Stimulated activated CD8-positive, alpha-beta memory T cell treated with anti-CD3 and anti-CD28 coated beads, Interleukin-4, amount 100 ng/mL, for 1 hour (primary cell): ENCODE measurements at places on chromosomes 13 and 19.

DNA sequence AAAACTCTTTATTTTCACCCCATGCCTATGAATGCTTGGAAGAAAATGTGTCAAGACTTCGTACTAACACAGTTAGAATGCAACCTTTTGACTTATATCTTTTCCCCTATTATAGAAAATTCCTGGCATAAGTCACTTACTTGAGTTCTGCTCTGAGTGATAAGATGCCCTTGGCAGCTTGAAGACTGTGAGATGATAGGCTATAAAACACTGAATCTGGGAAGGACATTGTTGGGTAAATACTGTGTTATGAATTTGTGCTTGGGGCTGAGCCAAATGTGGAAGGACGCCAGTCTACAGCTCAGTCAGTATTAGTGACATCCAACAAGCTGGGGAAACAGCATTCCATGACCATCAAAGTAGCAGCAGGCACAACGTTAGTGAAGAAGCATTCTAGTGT is 368.0 kb upstream of the SGCG start:
- no peak for DNase-seq

DNA sequence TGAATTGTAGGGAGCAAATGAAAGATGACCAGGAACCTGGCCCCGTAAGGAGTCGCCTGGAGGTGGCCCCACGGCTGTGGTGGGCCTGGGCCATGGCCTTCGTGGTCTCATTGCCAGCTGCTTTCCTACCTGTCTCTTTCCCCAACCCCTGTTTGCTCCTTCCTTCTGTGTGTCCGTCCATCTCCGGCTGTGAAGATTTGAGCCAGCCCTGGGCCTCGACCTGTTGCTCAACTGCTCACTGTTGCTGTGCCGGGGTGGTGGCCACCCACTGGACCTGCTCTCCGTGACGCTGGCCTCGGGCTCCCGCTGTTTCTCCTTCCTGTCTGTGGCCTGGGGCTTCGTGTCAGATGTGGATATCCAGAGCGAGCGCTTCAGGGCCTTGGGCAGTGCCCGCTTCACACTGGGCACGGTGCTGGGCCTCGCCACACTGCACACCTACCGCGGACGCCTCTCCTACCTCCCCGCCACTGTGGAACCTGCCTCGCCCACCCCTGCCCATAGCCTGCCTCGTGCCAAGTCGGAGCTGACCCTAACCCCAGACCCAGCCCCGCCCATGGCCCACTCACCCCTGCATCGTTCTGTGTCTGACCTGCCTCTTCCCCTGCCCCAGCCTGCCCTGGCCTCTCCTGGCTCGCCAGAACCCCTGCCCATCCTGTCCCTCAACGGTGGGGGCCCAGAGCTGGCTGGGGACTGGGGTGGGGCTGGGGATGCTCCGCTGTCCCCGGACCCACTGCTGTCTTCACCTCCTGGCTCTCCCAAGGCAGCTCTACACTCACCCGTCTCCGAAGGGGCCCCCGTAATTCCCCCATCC is 8.5 kb downstream of the DBP start:
- no peak for DNase-seq

DNA sequence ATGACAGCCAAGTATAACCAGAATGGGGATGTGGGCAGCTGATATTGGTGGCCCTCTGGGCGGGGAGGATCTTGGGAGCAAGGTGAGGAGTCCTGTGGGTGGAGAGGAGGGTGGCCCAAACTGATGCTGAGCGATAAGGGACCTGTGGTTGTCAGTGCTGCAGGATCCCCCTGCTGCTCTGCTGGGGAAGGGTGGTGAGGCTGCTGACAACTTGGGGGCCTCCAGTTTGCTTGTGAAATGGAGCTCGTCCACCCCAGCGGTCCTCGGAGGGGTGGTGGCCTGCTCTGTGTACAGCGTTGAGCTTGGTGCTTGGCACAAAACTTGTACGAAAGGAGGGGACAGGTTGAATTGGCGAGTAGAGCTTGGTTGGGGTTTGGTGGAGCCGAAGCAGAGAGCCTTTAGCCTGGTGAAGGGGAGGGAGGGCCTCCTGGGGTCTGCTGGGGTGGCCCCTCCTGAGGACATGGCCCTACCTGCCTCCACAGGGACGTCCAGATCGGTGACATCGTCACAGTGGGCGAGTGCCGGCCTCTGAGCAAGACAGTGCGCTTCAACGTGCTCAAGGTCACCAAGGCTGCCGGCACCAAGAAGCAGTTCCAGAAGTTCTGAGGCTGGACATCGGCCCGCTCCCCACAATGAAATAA is 2.9 kb downstream of the RPS11 start:
- DNase-seq = no peak

DNA sequence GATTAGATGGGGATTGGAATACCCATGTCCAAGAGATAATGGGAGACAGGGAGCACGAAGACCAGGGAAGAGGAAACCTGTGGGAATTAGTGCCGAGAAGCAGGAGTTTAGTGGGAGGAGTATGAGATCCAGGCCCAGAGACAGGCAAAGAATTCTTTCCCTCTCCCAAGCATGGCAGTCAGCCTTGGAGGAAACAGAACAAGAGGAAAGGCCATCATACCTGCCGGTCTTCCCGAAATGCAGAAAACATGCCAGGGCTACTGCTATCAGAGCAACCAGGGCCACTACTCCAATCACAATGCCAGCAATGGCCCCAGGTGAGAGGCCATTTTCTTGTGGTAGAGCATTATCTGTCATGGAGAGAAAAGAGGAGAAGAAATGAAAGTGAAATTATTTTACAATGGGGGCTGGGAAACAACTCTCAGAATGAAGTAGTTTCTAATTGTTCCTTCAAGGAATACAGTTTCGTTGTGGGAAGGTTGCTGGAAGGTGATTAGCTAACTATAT is 16.1 kb downstream of the CEACAM1 start:
- DNase-seq = no peak

DNA sequence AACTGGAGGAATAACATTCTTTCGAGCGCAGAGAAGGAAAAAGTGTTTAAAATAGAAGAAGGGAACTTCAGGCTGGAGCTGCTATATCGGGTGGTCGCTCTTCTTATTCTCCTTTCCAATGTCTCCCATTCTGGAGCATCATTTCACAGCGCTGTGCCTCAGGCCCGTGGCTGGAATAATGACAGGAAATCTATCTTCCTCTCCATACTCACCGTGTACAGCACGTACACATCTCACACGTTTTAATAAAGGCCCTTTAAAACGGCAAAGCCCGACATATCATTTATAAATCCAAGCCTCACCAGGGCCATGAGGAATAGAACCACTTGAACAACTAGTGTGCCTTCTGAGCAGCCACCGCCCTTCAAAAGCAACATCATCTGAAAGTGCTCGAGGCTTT is 264.4 kb downstream of the TEX29 start:
- DNase-seq = no peak

DNA sequence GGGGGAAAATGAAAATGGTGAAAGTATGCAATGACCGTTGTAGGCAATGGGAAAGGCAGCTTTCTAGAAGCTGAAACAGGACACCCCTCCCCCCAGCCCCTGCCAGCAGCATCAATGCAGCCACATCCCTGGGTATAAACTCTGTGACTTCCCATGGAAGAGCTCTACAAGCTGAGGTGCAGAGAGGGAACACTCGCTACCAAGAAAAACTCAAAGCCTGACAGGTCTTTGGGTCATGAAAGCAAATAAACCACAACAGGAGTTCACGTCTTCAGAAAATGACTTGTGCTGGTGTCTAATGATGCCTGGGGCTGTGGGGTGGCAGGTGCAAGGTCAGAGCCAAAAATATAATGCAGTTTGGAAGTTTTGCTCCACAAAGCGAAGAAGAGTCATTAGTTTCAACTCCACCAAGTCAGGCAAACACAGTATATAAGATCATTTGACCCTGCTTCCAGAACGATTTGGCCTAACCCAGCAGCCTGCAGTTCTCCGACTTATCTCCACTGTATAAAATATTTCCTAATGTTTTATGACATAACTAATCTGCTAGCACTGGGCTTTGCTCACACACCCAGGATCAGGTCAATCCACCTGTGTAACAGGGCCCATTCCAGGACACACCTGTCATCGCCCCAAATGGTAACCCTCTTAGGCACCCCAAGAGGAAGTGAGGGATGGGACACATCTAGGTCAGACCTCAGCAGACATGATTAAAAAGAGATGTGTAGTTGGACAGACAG is 102.1 kb downstream of the IRS2 start:
- DNase-seq = no peak

- no peak for DNase-seq
These were observed 607.4 kb downstream of the EFNB2 start for GRCh38 chr13:105928048-105928447.

DNA sequence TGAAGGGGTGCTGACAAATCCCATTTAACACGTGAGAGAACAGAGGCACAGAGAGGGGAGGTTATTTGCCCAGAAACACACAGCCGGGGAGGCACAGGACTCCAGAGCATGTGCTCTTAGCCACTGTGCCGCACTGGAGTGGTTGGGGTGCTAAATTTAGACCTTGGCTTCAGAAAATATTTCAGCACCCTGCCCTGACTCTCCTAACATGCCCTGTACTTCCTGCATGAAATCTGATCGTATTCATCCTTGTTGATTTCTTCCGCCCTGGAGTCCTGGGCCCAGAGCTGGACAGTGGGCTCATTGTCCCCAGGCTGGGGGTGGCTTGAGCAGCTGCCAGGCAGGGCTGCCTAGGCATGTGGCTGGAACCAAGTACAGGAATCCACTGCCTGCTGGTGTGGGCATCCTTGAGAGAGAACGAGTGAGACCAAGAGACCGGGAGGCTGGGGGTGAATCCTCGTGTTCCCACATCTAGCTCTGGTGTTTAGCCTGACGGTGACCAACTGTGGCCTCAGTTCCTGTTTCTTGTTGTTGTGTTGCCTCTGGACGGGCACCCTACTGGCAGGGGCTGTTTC is 5.3 kb downstream of the SLC27A1 start:
- DNase-seq = no peak

GRCh38 chr13:110301606-110302553 is 5.1 kb downstream of the COL4A1 start:
- no peak for DNase-seq

DNA sequence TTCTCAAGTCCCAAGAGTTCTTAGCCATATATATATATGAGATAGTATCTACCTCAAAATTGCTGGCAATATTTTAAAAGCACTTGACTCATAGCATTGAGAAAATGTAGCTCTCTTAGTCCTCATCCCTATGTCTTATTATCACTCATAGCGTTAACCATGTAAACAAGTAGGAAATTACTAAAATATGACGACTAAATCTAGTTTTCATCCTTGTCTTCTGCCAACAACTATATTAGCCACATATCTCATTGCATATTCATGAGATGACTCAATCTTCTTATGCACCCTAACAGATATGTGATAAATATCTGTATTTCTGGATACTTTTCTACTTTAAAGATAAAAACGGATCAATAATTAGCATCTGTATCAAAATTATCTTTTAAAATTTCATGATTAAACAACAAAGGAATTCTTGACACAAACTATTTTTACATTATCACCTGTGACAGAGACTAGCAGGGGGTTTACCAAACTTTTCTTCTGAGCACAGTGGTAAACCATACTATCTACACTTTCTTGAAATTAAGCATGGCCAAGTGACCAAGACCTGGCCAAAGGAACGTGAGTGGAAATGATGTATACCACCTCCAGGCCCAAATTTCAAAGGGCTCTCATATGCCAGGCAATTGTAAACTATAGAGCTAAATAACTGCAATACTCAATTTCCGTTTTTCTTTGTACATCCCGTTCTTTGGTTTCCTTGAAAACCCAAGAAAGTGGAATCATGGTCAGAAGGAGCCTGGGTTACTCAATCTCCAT is 45.7 kb downstream of the ZC3H13 start:
- DNase-seq = no peak

DNA sequence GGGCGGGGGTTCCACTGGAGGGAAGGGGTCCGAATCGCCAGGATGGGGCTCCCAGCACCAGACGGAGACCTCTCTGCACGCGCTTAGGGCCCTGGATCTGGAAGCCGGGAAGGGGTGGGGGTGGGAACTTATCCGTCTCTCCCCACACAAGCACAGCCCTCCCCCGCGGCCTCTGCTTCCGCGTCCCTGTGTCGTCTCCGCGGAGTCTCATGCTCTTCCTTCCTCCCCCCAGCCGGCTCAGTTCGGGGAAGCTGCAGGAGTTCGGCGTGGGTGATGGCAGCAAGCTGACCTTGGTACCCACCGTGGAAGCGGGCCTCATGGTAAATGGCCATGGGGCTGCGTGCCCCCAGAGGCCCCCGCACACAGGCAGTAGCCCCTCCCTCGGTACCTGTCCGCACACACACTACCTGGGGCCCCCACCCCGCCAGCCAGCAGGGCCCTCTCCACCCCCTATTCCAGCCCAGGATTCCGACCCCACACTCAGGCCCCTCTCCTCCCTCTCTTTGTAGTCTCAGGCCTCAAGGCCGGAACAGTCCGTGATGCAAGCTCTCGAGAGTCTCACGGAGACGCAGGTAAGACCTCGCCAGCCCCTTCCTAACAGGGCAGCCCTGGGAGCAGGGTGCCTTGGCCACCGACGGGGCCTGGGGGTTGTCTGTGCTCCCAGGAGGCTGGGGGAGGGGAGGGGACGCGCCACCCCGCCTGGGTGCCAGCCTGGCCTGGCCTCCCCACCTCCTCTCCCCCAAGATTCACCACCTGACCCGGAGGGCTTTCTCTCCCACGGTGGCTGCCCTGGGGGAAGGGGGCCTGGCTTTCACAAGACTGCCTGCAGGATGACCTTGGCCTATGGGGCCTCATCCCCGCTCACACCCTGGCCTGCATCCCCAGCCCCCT is 3.2 kb downstream of the MIDN start:
- DNase-seq = no peak

DNA sequence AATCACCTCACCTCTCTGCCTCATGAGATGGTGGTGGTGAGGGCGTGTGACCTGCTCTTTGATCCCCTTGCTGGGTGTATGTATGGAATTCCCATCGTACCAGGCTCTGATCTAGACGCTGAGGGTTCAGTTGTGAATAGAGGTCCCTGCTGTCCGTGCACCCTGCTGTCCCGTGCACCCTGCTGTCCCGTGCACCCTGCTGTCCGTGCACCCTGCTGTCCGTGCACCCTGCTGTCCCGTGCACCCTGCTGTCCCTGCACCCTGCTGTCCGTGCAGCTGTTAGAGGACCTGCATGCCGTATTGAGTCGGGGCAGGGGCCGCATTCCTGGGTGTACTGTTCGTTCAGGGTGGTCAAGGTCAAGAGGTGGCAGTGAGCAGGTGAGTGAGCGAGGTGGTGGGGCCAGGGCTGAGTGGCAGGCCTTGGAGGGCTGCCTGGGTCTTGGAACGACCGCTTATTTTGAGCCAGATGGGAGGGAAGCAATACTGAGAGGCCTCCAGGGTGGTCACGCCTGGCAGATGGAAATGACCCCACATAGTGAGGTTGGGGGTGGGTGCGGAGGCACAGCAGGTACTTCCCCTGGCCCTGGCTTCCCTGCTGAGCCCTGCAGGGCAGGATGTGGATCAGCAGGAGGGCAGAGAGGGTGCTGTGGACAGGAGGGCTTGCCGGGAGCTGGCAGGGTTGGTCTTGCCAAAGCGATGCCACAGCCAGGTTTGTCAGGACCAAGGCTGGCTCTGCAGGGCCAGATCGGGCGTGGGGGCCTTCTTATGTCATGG is 4.6 kb upstream of the EPN1 start:
- DNase-seq = no peak

- no peak for DNase-seq
These were observed 9.6 kb downstream of the ABHD8 start for GRCh38 chr19:17293605-17294004.

DNA sequence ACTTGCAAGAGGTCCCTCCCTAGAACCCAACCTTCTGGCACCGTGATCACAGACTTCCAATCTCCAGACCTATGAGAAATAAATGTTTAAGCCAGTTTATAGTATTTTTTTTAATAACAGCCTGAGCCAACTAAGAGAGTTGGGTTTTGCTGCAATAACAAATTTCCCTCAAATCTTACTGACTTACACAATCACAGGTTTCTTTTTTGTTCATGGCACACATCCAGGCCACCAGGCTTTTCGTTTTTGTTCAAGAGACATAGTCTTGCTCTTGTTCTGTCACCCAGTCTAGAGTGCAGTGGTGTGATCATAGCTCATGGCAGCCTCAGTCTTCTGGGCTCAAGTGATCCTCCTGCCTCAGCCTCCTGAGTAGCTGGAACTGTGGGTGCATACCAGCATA is 2.0 kb upstream of the SELENOV start:
- no peak for DNase-seq
